ENCODE measurements at places on chromosomes 1 and 21.

GRCh38 chr1:162530307-162530987 lies 31.1 kb upstream of the UAP1 start:
- no peak for DNase-seq

- DNase-seq: no peak
These were observed 5.0 kb downstream of the CTPS1 start for GRCh38 chr1:40984531-40984930.

- DNase-seq: no peak
These were observed 23.7 kb downstream of the UROD start for GRCh38 chr1:45035631-45036301.

- DNase-seq: no peak
These were observed 34.0 kb upstream of the BACH1 start for GRCh38 chr21:29264721-29265120.

DNA sequence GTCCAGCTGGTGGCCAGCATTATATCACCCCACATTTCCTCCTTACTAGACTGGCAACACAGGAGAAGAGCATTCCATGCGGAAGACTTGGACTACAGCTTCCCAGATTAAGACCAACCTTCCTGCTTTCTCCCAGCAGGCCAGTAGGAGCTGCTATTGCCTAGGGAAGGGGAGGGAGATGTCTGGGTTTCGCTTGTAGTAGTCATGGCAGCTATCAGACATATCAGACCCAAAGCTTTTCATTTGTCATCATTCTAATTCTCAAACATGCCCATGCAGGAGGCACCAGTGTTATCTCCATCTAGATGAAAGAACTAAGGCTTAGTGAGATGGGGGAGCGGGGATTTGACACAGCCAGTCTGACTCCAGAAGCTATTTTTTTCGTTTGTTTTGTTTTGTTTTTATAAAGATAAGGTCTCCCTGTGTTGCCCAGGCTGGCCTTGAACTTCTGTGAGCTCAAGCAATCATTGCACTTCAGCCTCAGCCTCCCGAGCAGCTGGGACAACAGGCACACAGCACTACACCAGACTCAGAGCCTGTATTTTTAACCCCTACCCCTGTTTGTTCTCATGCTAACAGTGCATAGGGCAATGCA lies 4.5 kb downstream of the PLA2G2A start:
- DNase-seq: peak; percentile 75

DNA sequence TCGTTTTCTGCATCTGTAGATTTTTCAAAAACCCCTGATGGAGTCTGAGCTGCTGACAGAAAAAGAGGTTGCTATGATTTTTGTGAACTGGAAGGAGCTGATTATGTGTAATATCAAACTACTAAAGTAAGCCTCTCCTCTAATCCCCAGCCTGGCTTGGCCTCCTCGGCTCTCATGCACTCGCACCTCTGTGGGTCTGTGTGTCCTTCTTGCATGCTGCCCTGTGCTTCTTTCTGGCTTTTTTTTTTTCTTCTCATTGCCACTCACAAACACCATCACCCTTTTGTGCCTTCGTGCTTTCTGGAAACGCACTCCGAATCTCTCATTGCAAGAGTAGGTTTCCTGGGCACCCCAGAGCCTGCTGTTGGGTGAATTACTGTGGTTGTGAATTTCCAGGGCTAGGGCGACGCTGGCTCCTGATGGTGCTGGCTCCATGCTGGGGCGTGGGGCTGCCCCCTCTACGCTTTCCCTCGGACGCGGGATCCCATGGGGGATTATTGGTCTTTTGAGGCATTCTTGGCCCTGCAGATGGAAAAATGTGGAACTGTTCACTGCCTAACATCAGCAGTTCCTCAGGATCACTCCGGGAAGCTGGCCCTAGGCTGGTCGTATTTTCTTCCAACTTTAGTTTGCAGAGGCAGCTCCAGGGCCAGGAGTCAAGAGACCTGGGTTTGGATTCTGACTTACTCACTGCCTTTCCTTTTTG lies 56.8 kb downstream of the ATP5PO start:
- no peak for DNase-seq

GRCh38 chr1:1307261-1307922 lies 338 bp downstream of the ACAP3 start:
- DNase-seq: no peak

GRCh38 chr1:221937155-221937953 lies 195.5 kb upstream of the DUSP10 start:
- no peak for DNase-seq

- DNase-seq: no peak
These were observed 3.7 kb downstream of the TRIM46 start for GRCh38 chr1:155177192-155177917.

DNA sequence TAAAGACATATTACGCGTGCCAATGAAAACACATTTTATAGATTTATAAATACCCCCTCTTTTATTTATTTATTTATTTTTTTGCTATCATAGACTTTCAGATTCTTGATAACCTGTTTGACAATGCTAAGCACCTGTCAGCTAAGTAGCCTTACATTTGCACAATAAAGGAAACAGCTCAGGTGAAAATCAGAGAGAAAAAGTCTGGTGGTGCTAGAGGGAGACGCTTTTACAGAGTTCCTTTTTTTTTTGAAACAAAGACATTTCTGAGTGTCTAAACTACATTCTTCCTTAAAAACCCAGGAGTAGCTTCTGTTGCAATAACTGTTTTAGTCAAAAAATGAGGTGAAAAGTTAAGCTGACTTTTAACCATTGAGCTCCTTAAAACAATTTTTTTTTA lies 1611.6 kb downstream of the NCAM2 start:
- no peak for DNase-seq

- DNase-seq: peak; percentile 5
These were observed 131.8 kb downstream of the NEGR1 start for GRCh38 chr1:72150508-72150907.

Measured in AG10803 (cell line).